ENCODE measurements at places on chromosomes 12 and 14. TPM values are rescaled to one million over a fixed set of nuclear protein-coding genes. Genes with fewer than 3 reads are reported as not detected.
A peak's percentile ranks its signal among the peaks of the same experiment; 100 is the strongest.

The PRIMA1 gene
- not detected for total RNA-seq

The LRRC10 gene
- total RNA-seq = not detected

DNA sequence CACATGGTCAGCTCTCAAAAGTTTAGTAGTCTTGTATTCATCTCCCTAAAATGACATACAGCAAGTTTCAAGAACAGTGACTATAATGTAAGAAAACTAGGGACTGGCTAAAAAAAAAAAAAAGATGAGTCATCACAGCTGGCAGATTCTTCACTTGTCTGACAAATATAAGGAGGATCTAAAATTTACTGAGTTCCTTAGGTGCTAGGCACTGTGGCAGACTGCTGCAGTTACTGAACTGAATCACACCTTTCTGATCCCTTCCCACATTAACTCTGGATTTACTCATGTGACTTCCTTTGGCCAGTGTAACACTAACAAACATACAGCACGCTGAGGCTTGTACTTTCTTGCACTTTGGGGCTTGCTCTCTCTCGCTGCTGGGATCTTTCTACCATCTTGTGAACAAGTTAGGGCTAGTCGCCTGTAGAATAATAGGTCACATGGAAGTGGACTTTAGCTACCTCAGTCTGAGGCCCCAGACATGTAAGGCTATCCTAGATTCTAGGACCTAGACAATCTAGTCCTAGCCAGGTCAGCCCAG, 32.1 kb downstream of the BAZ1A start:
- H3K4me1 ChIP-seq = peaks cover 41% of the 10 kb centered on the region
- no peak overlapping the region for H3K4me3 ChIP-seq
- no peak overlapping the region for H3K27ac ChIP-seq
- no peaks in the 10 kb centered on the region for H3K27me3 ChIP-seq

DNA sequence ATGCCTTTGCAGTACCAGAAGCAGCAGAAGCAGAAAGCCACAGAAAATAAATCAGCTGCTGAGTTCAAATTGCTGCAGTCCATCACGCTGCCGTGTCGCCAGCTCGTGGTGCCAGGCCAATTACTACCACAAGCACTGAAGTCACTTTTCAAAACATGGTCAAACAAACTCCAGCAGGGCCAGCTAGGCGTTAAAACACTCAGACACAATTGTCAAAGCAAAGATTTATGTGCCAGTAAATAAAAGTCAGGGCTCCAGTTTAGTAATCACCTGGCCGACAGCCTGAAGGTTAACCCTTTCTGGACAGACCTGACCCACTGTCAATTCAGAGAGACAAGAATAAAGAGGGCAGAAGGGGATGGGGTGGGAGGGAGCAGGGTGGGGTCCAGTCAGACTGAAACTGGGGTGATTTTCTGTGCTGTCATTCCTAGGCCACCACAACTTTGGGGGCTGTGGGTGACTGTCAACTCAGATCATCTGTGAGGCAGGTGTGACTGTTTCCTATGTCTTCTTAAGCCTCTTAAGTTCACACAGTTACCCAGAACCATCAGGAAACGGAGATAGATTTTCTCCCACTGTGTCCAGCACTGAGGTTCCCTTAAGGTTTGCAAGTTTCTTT, 109.8 kb upstream of the FUT8 start:
- peak overlapping the region; percentile 80 for H3K27ac ChIP-seq
- DNase-seq = no peak
- H3K36me3 ChIP-seq = no peaks in the 10 kb centered on the region

DNA sequence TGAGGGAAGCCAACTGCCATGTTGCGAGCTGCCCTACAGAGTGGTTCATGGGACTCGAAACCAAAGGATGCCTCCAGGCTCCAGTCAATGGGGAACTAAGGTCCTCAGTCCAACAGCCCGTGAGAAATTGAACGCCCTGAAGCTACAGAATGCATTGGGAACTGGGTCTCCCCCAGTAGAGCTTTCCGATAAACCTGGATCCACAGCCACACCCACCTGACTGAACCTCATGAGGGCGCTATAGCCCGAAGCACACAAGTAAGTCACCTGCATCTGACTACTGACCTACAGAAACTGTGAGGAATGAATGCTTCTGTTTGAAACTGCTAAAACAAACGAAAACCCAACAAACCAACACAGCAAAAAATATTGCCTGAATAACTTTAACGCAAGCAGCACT, 1297.7 kb downstream of the AACS start:
- H3K4me3 ChIP-seq = no peak overlapping the region
- no peaks in the 10 kb centered on the region for H3K4me1 ChIP-seq

DNA sequence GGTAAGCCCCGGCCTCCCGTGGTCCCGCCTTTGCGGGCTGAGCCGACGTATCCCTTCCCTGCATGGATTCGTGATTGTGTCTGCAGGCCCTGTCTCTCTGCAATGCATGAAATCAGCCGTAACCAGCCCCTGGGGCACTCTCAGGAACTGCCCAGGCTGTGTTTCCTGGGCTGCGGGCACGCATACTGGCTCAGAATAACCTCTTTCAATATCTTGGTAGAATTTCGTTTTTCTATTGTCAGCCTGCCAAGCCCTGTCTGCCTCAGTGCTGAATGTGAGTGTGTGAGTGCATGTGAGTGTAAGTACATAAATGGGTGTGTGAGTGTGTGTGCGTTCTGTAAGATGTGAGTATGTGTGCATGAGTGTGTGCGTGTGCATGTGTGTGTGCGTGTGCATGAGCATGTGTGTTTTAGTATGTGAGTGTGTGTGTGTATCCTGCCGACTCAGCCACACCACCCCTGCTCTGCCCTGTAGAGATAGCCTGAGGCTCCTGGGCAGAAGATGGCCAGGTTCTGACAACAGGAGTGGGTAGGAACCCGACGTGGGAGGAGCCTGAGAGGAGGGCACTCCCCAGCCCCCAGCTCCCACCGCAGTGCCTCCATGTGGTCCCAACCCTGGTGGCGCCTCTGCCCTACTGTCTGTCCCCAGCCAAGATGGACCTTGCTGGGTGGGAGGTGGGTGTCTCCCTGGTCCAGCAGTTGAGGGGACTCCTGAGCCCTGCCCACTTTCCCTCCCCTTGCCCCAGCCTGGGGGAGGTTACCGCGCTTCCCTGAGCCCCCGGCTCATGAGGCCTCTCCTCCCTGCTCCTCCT, 268.8 kb downstream of the ADGRD1 start:
- H3K36me3 ChIP-seq = no peaks in the 10 kb centered on the region
- no peaks in the 10 kb centered on the region for H3K4me1 ChIP-seq
- H3K27ac ChIP-seq = no peak overlapping the region
- peaks cover 9% of the 10 kb centered on the region for H3K27me3 ChIP-seq
- H3K4me3 ChIP-seq = no peak overlapping the region

- peaks cover 5% of the 10 kb centered on the region for H3K27me3 ChIP-seq
- H3K36me3 ChIP-seq = no peaks in the 10 kb centered on the region
- peak; percentile 23 for DNase-seq
- no peak overlapping the region for H3K4me3 ChIP-seq
- H3K4me1 ChIP-seq = peaks cover 30% of the 10 kb centered on the region
These were observed 4.1 kb upstream of the KRT7 start for GRCh38 chr12:52228931-52229330.

DNA sequence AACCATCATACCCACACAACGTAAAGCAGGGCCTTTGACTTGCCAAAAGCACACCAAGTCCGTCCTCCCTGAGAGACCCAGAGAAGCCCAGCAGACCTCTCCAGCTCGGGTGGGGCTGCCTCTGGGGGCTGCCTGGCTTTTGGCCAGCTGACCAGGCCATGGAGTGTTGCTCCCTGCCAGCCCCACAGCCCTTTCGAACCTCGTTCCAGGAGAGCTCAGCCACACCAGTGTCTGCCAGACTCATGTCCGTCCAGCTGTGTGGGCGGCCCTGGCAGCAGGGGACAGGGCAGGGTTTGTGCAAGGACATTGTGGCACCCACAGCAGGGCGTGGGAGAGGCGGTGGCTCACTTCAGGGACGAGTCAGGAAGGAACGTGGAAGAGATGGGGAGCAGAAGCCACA, 22.6 kb upstream of the IRF2BPL start:
- H3K27ac ChIP-seq = peak overlapping the region; percentile 79
- no peak overlapping the region for H3K4me3 ChIP-seq
- no peaks in the 10 kb centered on the region for H3K36me3 ChIP-seq
- DNase-seq = peak; percentile 89
- no peaks in the 10 kb centered on the region for H3K27me3 ChIP-seq

The MDGA2 gene
- not detected for total RNA-seq

DNA sequence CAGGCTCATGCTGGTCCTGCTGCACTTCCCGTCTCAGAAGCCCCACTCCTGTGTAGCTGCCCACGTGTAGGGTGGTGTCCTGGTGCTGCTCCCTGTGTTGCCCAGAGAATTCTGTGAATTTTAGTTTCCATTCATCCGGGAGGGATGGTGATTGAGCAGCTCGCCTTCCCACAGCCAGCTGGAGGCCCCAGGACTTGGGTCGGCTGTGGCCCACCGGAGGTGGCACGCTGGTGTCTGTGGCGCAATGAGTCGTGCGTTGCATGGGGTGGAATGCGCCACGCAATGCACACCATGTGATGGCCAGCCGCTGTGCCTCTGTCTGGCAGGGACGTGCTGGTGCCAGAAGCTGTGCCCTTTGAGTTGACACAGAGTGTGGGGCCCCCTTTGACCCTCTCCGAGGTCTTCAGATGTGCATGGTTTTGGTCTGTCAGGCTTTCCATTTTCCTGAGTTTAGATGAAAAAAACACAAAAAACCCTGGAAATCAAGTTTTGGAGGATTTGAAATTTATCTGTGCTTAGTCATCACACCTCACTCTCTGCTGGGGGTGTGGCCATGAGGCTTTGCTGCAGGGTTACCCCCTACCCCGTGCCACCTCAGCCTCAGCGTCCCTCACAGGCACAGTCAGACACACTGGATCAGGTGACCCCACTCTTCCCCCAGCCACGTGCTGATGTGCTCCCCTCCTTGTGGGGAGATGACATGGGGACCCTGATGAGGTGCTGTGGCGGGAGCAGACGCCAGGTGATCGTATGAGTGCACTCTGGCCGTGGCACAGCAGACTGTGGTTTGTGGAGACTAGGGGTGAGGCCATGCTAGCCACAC, 64.6 kb downstream of the EP400 start:
- no peak overlapping the region for H3K27ac ChIP-seq
- H3K4me3 ChIP-seq = no peak overlapping the region
- no peak for DNase-seq
- H3K4me1 ChIP-seq = no peaks in the 10 kb centered on the region
- H3K27me3 ChIP-seq = no peaks in the 10 kb centered on the region

The RILPL2 gene
- 12.1 TPM for total RNA-seq

GRCh38 chr14:49892301-49892635, 614 bp upstream of the ARF6 start:
- no peaks in the 10 kb centered on the region for H3K36me3 ChIP-seq
- peaks cover 31% of the 10 kb centered on the region for H3K4me1 ChIP-seq
- H3K27me3 ChIP-seq = no peaks in the 10 kb centered on the region
- DNase-seq = no peak

GRCh38 chr14:58646479-58646878, 8.7 kb downstream of the DACT1 start:
- H3K27ac ChIP-seq = no peak overlapping the region
- no peaks in the 10 kb centered on the region for H3K27me3 ChIP-seq
- H3K4me3 ChIP-seq = no peak overlapping the region
- H3K4me1 ChIP-seq = no peaks in the 10 kb centered on the region
- peaks cover 38% of the 10 kb centered on the region for H3K36me3 ChIP-seq

DNA sequence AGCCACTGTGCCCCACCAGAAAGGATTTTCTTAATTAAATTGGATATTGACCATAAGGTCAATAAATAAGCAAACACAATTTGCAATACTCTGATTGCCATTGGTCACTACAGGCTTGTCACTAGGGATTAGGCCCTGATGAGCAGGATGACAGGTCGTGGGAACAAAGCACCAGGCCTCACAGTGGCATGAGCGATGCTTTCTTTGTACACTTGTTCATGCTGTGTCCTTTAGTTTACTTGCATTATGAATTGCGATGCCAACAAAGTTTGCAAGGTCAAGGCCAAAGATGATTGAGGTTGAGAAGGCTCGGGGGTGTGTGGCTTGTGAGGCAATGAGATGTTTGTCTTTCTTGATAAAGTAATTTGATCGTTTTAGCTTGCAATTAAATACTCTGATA, 136.0 kb downstream of the TTC8 start:
- H3K36me3 ChIP-seq = no peaks in the 10 kb centered on the region
- H3K27me3 ChIP-seq = no peaks in the 10 kb centered on the region
- DNase-seq = no peak
- no peaks in the 10 kb centered on the region for H3K4me1 ChIP-seq

DNA sequence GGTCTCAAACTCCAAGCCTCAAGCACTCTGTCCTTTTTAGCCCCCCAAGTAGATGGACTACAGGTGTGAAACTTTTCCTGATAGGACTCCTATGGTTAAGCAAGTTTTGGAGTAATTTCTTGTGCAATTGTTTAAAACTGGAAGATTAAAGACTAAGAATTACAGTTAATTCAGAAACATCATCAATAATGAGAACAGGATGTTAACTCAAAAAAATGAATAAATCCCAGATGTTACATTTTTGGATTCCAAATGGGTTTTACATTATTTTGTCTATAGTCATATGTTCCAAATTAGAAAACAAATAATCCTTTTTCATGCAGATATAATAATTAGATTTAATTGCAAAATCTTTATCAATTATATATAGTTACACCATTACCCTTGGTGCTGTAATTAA, 24.4 kb upstream of the KITLG start:
- H3K27ac ChIP-seq = no peak overlapping the region
- no peak overlapping the region for H3K4me3 ChIP-seq
- H3K36me3 ChIP-seq = no peaks in the 10 kb centered on the region
- no peak for DNase-seq

GRCh38 chr14:39957290-39957689, 525.1 kb upstream of the FBXO33 start:
- DNase-seq = no peak
- no peaks in the 10 kb centered on the region for H3K4me1 ChIP-seq
- H3K4me3 ChIP-seq = no peak overlapping the region
- no peaks in the 10 kb centered on the region for H3K27me3 ChIP-seq
- no peaks in the 10 kb centered on the region for H3K36me3 ChIP-seq

GRCh38 chr12:42652048-42652447, 62.5 kb upstream of the PRICKLE1 start:
- H3K4me1 ChIP-seq = no peaks in the 10 kb centered on the region
- H3K27me3 ChIP-seq = no peaks in the 10 kb centered on the region
- no peak overlapping the region for H3K4me3 ChIP-seq
- no peak for DNase-seq
- no peak overlapping the region for H3K27ac ChIP-seq
- H3K36me3 ChIP-seq = no peaks in the 10 kb centered on the region

DNA sequence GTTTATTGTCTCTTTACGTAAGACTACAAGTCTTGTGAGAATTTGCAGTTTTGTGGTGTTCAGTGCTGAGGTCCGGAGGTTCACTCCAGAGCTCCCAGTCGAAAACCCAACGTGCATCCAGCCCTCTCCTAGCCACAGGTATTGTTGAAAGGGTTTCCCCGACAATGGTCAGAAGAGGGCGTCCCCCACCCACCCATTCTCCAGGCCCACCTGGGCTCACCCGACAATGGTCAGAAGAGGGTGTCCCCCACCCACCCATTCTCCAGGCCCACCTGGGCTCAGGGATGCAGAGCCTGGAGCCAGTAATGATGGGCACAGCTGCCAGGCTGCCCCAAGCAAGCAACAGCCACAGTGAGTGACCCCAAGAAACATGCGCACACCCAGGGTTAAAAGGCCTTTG, 126.8 kb upstream of the EVL start:
- H3K27ac ChIP-seq = no peak overlapping the region
- H3K4me1 ChIP-seq = no peaks in the 10 kb centered on the region
- no peak overlapping the region for H3K4me3 ChIP-seq
- DNase-seq = no peak
- H3K36me3 ChIP-seq = peaks cover 37% of the 10 kb centered on the region

- DNase-seq = no peak
- no peak overlapping the region for H3K4me3 ChIP-seq
- no peak overlapping the region for H3K27ac ChIP-seq
- no peaks in the 10 kb centered on the region for H3K27me3 ChIP-seq
These were observed 266.8 kb downstream of the TTC6 start for GRCh38 chr14:37862263-37862662.

GRCh38 chr14:34107441-34107840, 156.6 kb upstream of the EGLN3 start:
- H3K4me1 ChIP-seq = no peaks in the 10 kb centered on the region
- H3K4me3 ChIP-seq = no peak overlapping the region
- no peak for DNase-seq
- H3K36me3 ChIP-seq = no peaks in the 10 kb centered on the region
- no peaks in the 10 kb centered on the region for H3K27me3 ChIP-seq

All from spleen (tissue), 13 donors.